ENCODE measurements at places on chromosomes 5 and 9.

GRCh38 chr5:60960591-60960990 lies 15.6 kb downstream of the NDUFAF2 start:
- DNase-seq = peak; percentile 26

- no peak for DNase-seq
Observed at GRCh38 chr9:30977965-30978364, 1406.5 kb upstream of the ACO1 start.

DNA sequence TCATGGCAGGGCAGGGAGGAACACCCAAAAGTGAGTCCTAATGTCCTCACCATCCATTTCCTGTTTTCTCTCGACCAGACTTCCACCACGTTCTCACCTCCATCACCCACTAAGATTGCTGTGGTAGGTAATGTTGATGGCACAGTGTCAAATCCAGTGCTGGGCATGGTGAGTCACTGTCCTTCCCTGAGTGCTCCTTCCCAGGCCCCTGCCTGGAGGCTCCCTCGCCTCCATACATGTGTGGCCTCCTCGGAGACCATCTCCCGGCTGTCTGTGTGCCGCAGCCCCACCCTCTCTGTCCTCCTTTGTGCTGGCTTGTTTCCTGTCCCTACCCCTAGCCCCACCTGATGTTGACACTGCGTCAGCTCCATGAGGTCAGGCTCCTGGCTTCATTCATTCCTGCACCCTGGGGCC lies 177.5 kb downstream of the SYK start:
- no peak for DNase-seq

DNA sequence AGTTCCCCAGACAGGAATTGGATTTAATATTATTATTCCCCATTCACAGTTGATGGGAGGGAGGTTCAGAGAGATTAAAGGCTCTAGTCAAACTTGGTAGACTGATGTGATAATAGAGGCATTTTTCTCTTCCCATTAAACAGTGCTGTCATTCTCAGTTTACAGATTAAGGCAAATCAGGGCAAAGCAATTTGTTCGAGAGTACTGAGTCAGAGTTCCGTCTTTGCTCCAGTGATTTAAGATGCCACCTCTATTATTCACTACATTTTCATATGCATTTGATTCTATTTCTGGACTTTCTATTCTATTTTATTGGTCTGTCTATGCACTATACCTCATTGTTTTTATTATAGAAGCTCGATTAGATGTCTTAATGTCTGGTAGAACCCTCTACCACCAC lies 201.0 kb upstream of the RAI14 start:
- DNase-seq = no peak

DNA sequence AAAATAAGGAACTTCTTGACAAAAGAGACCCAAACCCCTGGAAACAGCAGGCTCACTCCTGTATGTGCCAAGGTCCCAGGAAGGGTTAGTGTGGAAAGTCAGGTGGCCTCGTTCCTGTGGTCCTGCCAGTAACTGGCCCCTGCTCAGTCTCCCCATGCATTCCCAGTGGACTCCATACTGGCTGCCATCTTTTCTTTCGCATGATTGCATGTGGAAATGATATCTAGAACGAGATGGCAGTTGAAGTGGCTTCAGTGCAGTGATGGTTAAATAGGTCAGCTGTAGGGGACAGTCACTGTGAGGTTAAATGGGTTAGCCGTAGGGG lies 30.4 kb downstream of the AHRR start:
- no peak for DNase-seq

- no peak for DNase-seq
Observed at GRCh38 chr5:17064241-17064640, 128.2 kb upstream of the MYO10 start.

DNA sequence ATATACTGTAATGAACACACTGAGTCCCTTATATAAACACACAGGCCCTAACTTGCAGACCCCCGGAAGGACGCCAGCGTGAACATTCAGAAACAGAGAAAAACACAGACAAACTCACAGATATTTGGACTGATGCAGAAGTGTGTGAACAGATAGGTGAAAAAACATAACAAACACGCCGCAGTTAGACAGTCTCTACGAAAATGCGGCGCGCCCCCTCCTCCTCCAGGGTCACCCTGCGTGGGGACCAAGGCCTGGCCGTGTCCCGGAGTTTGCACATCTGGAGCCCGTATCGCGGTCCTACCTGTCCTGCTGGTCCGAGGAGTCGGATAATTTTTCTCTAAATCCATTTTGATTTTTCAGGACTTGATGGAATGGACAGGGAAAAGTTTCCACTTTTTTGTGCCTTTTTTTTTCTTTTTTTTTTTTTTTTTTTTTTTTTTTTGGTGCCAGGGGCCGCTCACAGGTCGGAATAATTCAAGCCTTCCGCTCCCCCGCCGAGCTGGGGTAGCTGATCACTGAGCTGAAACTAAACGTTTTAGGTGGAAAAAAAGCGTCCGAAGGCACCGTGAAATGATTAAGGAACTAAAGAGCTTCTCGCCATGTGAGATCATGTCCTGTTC lies at the start of gene PAX5:
PAX5 (minus strand) TSS at position 587 of the 623 bp plus-strand sequence; CDS start at position 350, 237 bp downstream.
- no peak for DNase-seq

GRCh38 chr9:129701549-129701948 lies 36.1 kb downstream of the PRRX2 start:
- DNase-seq = no peak

- DNase-seq = no peak
Observed at GRCh38 chr5:44809956-44810420, 1.2 kb downstream of the MRPS30 start.

GRCh38 chr9:682633-683508 lies 158.6 kb upstream of the DMRT1 start:
- DNase-seq = no peak

DNA sequence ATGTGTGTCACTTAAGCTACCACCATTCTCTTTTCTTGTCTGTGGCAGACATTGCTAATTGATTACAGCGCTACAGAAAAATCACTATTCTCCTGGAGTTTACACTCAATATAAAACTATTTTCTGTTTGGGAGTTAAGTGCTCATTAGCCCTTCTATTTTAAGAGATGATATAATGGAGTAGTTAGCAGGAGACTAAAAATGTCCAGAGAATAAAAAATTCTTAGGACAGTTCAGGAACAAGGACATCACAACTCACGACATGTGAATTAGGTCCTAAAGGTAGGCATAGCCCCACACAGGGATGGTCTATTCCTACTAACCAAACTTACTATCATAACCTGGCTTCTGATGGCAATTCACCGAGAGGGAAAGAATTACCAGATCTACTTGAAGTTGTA lies 258.5 kb downstream of the KIAA0825 start:
- no peak for DNase-seq

GRCh38 chr9:118575341-118576070 lies 793.7 kb downstream of the BRINP1 start:
- DNase-seq = no peak

DNA sequence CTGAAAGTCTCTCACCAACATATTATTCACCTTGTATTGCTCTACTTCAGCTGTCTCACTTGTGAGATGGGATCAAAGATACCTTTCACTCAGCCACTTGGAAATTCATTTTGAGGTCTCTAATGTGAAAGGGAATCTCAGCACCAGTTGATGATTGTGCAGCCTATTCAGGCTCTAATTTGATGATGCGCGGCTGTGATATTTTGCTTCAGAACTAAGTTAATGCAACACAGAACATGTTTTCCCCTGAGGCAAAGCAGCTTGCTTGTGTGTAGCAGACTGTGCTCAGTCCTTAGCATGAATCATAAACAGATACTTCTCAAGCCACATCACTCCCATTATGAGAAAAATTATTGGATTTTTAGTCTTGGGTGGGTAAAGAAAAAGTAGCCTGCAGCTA lies 378.8 kb downstream of the OSTF1 start:
- no peak for DNase-seq

DNA sequence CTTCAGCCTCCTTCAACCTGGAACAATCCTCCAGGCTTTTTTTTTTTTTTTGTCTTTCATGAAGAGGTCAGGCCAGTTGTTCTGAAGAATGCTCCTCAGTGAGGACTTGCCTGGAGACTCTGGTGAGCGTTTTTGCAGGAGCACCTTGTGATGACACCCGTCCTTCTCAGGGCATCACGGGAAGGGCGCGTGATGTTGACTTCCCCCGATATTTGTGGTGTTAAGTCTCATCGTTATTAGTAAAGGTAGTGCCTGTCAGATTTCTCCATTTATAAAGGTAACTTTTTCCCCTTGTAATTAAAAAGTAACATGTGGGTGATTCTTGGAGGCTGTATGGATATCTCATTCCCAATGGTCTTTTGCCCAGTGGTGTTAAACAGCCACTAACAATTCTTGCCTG lies 11.1 kb upstream of the PSMB7 start:
- DNase-seq = no peak

DNA sequence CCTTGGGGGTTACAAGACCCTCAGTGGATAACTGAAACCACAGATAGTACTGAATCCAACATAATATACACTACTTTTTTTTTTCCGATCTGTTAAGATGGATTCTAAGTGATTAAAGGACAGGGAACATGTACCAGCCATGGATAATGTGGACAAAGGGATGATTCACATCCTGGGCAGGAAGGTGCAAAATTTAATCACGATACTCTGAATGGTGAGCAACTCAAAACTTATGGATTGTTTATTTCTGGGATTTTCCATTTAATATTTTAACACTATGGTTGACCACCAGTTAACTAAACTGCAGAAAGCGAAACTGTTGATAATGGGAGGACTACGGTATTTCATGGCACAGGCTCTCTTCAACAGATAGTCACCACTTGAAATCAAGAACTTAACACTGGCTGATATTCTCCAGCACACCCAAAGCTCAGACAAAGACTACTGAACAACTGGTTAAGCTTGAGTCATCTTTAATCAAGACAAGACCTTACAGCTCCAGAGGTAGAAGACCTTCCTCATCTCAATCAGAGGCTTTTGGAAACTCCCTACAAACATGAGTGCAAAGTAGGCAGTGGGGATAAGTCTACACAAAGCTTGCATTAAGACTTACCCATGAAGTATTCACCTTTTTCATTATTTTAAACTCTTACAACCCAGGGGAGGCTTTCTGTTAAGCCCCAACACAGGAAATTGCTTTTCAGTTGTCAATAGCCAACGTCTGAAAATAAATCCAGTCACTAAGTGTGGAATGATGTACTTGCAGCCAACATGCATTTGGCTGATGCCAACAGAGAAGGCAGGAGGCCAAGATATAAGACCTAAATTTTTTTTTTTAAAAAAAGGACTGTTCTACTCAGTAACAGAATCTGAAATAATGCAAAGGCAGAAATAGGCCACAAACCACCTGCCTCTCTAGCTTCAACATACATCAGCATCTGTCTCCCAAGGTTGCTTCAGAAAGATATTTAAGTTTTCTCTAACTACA lies 78.7 kb downstream of the ELAVL2 start:
- no peak for DNase-seq

DNA sequence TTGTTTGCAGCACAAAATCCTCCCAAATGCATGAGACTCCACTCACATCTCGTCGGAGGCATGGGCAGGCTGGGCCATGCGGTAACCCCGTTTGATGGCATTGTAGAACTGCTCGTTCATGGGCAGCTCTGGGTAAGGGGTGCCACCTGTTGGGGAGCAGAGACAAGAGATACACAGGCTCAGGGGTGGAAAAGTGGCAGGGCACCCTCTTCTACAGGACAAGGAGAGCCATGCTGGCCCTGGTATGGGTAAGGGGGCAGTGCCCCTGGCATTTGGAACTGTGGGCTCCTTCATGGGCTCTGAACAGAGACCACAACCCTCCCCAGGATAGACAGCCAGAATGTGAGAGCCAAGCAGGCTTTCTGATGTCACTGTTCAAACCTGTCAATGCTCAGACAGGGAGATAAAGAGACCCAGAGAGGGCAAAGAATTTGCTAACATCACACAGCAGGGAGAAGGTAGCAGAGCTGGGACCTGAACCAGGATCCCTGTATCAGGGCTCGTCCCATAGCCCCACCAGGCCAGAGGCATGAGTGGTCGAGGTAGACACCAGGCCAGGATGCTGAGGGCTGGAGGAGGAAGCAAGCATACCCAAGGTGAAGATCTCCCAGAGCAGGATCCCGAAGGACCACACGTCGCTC lies 33.2 kb upstream of the CSF1R start:
- no peak for DNase-seq

- no peak for DNase-seq
Observed at GRCh38 chr9:78437296-78437695, 140.4 kb downstream of the PSAT1 start.

- peak; percentile 27 for DNase-seq
Observed at GRCh38 chr5:141172381-141173204, at the start of gene PCDHB7. PCDHB7 (plus strand) TSS chr5:141172644; CDS start chr5:141172836, 192 bp downstream.

Data from CD4-positive, alpha-beta T cell treated with Interleukin-17A for 1 hour (primary cell).